Spleen (tissue), 13 donors: ENCODE measurements at places on chromosomes 12 and 14. TPM values are rescaled to one million over a fixed set of nuclear protein-coding genes. Genes with fewer than 3 reads are reported as not detected.

DNA sequence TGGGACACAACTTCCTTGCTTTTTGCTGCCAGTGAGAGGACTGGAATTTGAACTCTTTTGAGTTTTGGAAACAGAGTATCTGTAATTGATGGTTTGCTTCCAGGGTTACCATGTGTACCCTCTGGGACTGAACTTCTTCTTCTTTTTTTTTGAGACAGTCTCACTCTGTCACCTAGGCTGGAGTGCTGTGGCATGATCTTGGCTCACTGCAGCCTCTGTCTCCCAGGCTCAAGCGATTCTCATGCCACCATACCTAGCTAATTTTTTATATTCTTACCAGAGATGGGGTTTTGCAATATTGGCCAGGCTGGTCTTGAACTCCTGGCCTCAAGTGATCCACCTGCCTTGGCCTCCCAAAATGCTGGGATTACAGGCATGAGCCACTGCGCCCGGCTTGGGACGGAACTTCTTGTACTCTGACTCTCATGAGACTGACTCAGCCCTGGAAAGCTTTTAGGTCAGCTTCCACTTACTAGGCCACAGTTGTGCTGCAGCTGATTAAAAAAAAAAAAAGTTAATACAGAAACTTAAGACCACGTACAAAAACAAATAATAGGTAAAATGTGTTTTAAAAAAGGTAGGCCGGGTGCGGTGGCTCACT, 15.8 kb downstream of the SEL1L start:
- no peak overlapping the region for H3K4me3 ChIP-seq
- no peak for DNase-seq
- H3K27me3 ChIP-seq = no peaks in the 10 kb centered on the region
- H3K27ac ChIP-seq = peak overlapping the region; percentile 85
- H3K36me3 ChIP-seq = peaks cover 13% of the 10 kb centered on the region

LGALS3 gene
- total RNA-seq = 60.5 TPM

GRCh38 chr12:3622021-3622821, 130.7 kb downstream of the CRACR2A start:
- H3K27me3 ChIP-seq = no peaks in the 10 kb centered on the region
- H3K4me1 ChIP-seq = no peaks in the 10 kb centered on the region
- no peak for DNase-seq

GRCh38 chr12:56836317-56836716, 73.2 kb downstream of the HSD17B6 start:
- no peaks in the 10 kb centered on the region for H3K27me3 ChIP-seq
- no peak for DNase-seq
- no peak overlapping the region for H3K27ac ChIP-seq
- H3K4me3 ChIP-seq = no peak overlapping the region
- no peaks in the 10 kb centered on the region for H3K36me3 ChIP-seq

- H3K36me3 ChIP-seq = no peaks in the 10 kb centered on the region
- H3K27ac ChIP-seq = no peak overlapping the region
- no peak overlapping the region for H3K4me3 ChIP-seq
- DNase-seq = no peak
These were observed 229.2 kb upstream of the GARIN6 start for GRCh38 chr12:99418379-99418778.

PGF gene
- total RNA-seq = 2.4 TPM

DNA sequence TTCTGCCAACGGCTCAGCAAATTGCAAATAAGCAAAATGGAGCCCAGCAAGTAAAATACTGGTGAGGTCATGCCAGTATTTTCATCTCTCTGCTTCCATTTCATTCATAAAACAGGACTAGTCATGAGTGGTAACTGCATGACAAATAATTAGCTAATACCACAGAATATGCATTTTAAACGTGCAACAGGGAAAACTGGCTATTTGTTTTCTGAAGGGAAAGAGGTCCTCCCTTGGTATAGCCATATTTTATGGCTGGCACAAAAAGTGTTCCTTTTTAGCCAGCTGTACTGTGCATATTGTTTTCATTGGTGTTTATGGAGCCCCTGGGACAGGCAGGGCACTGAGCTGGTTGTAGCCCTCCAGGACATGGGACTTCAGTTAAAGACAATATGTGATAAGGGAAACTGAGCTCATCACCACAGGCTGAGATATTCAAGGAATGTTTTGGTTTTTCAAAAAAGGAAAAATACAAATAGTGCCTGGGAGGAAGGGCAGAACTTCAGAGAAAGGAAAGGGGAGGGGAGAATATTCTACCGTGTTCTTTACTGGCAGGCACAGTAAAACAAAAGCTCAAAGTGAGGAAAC, 26.1 kb upstream of the FOXN3 start:
- no peak overlapping the region for H3K4me3 ChIP-seq
- H3K27ac ChIP-seq = peak overlapping the region; percentile 81
- no peaks in the 10 kb centered on the region for H3K36me3 ChIP-seq
- no peaks in the 10 kb centered on the region for H3K27me3 ChIP-seq
- no peak for DNase-seq

GRCh38 chr14:27727251-27727770, 1039.3 kb upstream of the FOXG1 start:
- H3K27ac ChIP-seq = no peak overlapping the region
- no peak overlapping the region for H3K4me3 ChIP-seq
- DNase-seq = no peak
- no peaks in the 10 kb centered on the region for H3K4me1 ChIP-seq

WSCD2 gene
- 0.23 TPM for total RNA-seq

- no peak overlapping the region for H3K4me3 ChIP-seq
- no peaks in the 10 kb centered on the region for H3K36me3 ChIP-seq
- no peaks in the 10 kb centered on the region for H3K27me3 ChIP-seq
- no peaks in the 10 kb centered on the region for H3K4me1 ChIP-seq
- no peak for DNase-seq
- no peak overlapping the region for H3K27ac ChIP-seq
These were observed 553.6 kb upstream of the ATP2B1 start for GRCh38 chr12:90262251-90262650.

DNA sequence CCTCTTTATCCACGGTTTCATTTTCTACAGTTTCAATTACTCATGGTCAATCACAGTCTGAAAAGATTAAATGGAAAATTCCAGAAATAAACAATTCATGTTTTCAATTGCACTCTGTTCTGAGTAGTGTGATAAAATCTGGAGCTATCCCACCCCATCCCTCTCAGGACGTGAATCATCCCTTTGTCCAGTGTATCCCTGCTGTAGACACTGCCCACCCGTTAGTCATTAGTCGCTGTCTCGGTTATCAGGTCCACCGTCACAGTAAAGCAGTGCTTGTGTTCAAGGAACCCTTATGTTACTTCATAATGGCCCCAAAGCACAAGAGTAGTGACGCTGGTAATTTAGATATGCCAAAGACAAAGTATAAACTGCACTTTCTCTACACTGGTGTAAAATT, 141.0 kb upstream of the LMNTD1 start:
- no peaks in the 10 kb centered on the region for H3K36me3 ChIP-seq
- DNase-seq = no peak
- no peak overlapping the region for H3K27ac ChIP-seq
- no peak overlapping the region for H3K4me3 ChIP-seq

- H3K27me3 ChIP-seq = no peaks in the 10 kb centered on the region
- no peak overlapping the region for H3K4me3 ChIP-seq
- H3K36me3 ChIP-seq = no peaks in the 10 kb centered on the region
- H3K4me1 ChIP-seq = peaks cover 47% of the 10 kb centered on the region
- H3K27ac ChIP-seq = no peak overlapping the region
These were observed 73.9 kb downstream of the HSD17B6 start for GRCh38 chr12:56836800-56837663.

ESR2 gene
- total RNA-seq = 3.8 TPM

DNAL1 gene
- 9.6 TPM for total RNA-seq

DNA sequence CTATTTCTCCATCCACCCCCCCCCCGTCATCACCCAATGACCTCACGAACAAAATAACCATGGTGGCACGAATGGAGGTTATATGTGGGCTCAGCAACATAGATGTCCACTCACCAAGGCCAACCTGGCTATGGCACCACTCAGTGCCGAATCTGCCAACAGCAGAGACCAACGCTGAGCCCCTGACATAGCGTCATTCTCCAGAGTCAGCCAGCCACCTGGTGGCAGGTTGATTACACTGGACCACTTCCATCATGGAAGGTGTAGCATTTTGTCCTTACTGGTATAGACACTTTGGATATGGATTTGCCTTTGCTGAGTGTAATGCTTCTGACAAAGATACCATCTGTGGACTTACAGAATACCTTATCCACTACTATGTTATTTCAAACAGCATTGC, 24.2 kb upstream of the DYRK2 start:
- H3K4me3 ChIP-seq = no peak overlapping the region
- no peak for DNase-seq
- H3K27ac ChIP-seq = no peak overlapping the region
- no peaks in the 10 kb centered on the region for H3K4me1 ChIP-seq

GRCh38 chr14:20278414-20278813, 27.3 kb downstream of the TTC5 start:
- no peak overlapping the region for H3K27ac ChIP-seq
- DNase-seq = no peak
- H3K36me3 ChIP-seq = no peaks in the 10 kb centered on the region
- H3K4me3 ChIP-seq = no peak overlapping the region
- H3K27me3 ChIP-seq = no peaks in the 10 kb centered on the region
- H3K4me1 ChIP-seq = peaks cover 7% of the 10 kb centered on the region

RNASE8 gene
- total RNA-seq = not detected

DNA sequence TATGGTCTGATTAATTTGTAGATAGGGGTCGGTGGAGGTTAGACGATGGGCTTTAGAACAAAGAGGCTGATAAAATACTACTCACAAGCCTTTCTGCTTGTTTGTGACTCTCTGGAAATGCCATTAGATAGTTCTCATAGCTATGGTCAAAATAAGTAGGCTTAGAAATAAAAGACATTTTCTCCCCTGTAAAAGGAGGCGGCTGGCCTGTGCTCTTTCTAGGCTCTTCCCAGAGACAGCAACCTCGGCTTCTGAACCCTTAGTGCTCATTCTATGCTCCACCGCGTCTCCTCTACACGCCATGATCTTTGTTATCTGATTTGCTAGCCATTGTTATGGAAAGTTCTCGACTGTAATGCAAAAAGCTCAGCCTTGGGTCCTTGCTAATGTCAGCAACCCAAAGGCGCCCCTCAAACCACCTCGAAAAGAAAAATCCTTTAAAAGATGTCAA, 64.5 kb downstream of the CRADD start:
- peak overlapping the region; percentile 76 for H3K27ac ChIP-seq
- H3K27me3 ChIP-seq = no peaks in the 10 kb centered on the region
- H3K4me3 ChIP-seq = peak overlapping the region; percentile 48

TOMM20L gene
- not detected for total RNA-seq

DNA sequence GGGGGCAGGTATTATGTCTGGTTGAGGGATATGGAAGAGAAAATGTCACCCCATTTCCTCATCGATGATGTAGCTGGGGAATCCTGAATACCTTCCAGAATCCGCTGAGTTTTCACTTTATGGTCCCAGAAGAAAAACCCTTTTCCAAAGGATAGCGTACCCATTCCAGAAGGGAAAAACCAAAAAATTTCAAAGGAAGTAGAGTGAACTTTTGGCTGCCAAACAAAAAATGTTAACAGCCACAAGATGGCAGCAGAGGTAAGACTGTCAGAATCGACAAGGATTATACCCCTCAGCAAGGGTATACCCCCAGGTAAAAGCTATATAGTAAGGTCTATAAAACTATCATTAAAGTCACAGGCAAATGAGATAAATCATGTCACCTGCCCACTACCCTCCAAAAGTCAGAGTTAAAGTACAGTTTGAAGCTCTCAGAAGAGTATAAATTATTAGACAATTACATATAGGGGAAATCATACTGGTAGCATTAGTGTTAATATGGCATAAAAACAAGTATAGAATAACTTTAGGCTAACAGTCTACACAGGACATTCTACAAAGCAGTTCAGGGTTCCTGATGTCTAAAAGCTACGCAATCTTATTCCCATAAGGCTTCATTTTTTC, 18.0 kb downstream of the ACIN1 start:
- H3K36me3 ChIP-seq = peaks cover 97% of the 10 kb centered on the region
- peaks cover 48% of the 10 kb centered on the region for H3K4me1 ChIP-seq
- no peak for DNase-seq
- H3K27ac ChIP-seq = no peak overlapping the region
- no peak overlapping the region for H3K4me3 ChIP-seq

- no peak overlapping the region for H3K27ac ChIP-seq
- DNase-seq = no peak
- H3K27me3 ChIP-seq = no peaks in the 10 kb centered on the region
- no peak overlapping the region for H3K4me3 ChIP-seq
- no peaks in the 10 kb centered on the region for H3K4me1 ChIP-seq
- no peaks in the 10 kb centered on the region for H3K36me3 ChIP-seq
These were observed 179.9 kb downstream of the PTPRO start for GRCh38 chr12:15502211-15502610.

EXD2 gene
- total RNA-seq = 13.3 TPM

ANO2 gene
- 14.6 TPM for total RNA-seq

- peaks cover 16% of the 10 kb centered on the region for H3K27me3 ChIP-seq
- H3K36me3 ChIP-seq = no peaks in the 10 kb centered on the region
- H3K4me1 ChIP-seq = peaks cover 40% of the 10 kb centered on the region
- peak overlapping the region; percentile 69 for H3K4me3 ChIP-seq
- no peak overlapping the region for H3K27ac ChIP-seq
These were observed 1.1 kb downstream of the TSPAN9 start for GRCh38 chr12:3078086-3078820.

MSRB3 gene
- total RNA-seq = 19.6 TPM
